Umbilical cord (tissue), 2 donors: ENCODE measurements at places on chromosomes 7 and 10.
A peak's percentile ranks its signal among the peaks of the same experiment; 100 is the strongest.

DNA sequence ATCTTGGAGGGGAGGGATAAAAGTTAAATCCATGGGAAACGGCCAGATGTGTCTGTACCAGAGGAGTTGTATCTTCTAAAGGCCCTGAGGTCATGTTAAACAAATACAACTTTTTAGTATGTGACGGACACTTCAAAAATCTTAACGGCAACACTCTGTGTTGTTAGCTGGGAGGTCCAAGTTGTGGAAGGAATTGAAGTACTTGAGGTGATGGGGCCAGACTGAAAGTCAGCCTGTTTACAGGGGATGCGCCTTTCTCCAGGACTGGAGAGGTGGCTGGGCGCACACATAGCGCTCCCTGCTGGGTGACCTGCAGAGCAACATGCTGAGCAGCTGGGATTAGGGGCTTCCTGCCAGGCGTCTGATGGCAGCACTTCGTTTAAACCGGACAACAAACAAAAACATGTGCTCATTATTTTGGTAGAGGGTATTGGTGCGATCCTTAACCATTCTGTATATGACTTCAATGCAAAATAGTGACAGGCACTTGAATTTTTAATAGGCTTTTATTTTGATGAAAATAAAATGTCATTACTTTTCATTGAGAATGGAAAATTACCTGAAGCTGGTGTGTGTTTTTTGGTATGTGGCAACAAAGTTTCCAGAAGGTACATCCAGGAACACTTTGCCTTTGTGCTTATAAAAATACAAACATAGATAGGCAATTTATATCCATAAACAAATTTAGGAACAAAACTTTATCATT lies 198.2 kb downstream of the MLLT10 start:
- peak; percentile 79 for DNase-seq

DNA sequence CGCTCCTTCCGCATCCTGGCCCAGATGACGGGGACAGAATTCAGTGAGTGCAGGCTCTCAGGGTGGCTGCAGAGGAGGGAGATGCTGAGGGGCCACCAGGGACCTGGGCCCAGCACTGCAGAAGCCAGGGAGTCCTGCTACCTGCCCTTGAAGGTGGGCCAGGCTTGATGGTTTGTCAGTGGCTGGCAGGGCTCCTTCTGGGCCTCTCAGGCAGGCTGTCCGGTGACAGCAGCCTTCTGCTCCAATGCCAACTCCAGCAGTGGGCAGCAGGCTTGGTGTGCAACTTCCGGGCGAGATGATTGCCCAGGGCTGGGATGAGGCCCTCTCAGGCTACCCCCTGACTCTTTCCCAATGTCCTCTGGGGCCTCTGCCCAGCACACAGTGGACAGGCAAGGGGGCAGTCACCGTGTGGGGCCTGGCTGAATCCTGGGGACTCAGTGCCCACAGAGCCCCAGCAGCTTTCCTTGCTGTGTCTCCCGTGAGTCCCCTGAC lies 23.8 kb downstream of the LDB3 start:
- no peak for DNase-seq

DNA sequence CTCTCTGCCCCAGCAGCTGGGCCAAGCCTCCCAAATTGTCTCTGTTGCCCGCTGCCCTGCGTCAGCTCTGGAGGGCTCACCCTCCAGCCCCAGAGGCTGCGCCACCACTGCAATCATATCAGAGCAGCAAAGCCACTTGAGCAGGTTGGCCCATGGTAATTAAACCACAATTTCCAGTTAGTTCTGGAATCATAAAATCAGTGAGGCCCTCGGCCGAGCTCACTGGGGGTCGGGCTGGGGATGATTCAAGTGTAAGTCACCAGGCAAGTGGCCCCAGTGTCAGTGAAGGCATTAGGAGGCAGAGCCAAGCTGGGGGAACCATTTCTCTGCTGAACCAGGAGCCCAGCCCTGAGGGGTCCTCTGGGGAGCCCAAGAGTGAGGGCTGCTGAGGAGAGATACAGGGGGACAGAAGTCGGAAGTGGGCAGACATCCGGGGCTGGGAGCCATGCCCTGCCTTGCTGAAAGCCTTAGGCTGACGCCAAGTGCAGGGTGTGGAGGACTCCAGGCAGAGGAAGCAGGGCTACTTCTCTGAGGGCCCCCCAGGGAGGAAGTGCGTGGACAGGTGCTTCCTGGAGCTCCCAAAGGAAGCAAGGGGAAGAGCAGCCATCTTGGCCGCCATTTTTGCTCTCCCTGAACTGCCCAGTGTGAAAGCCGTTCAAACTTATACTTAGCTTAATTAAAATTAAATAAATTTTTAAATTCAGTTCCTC lies 29.5 kb upstream of the SLC29A3 start:
- DNase-seq, result no peak

GRCh38 chr10:80648106-80648505 lies 110.4 kb downstream of the SH2D4B start:
- DNase-seq, result no peak

GRCh38 chr10:30384701-30385201 lies 35.7 kb upstream of the MTPAP start:
- no peak for DNase-seq
